PC-3 (cell line): ENCODE measurements at places on chromosomes 7 and 10. TPM values are rescaled to one million over a fixed set of nuclear protein-coding genes. Genes with fewer than 3 reads are reported as not detected.

The ZNF398 gene
- 8.2 and 9.1 TPM in 2 replicates for total RNA-seq

The CPA2 gene
- not detected in 2 replicates for total RNA-seq

The HIF1AN gene
- 4.5 TPM in 2 replicates for total RNA-seq

The CLCN1 gene
- total RNA-seq, result 0.55 and 0.69 TPM in 2 replicates

The PTPRN2 gene
- 3.2 and 3.6 TPM in 2 replicates for total RNA-seq

The C10orf67 gene
- total RNA-seq, result 0.15 and 0.29 TPM in 2 replicates

The GATAD1 gene
- 15.8 and 20.0 TPM in 2 replicates for total RNA-seq

The GFRA1 gene
- not detected in 2 replicates for total RNA-seq

The TUBAL3 gene
- total RNA-seq, result not detected in 2 replicates

The NPC1L1 gene
- 0.04 TPM in 1 of 2 replicates, not detected in the other for total RNA-seq

The PRKCQ gene
- total RNA-seq, result not detected in 2 replicates

The OPN4 gene
- total RNA-seq, result not detected in 2 replicates

The BMPER gene
- 0.06 and 0.11 TPM in 2 replicates for total RNA-seq

The ABCC2 gene
- 0.35 and 2.4 TPM in 2 replicates for total RNA-seq

The PHYHIPL gene
- not detected in 2 replicates for total RNA-seq

The LIPF gene
- not detected in 2 replicates for total RNA-seq

The TRPV5 gene
- total RNA-seq, result not detected in 2 replicates

The PALD1 gene
- total RNA-seq, result 0.46 and 0.80 TPM in 2 replicates

The PTF1A gene
- total RNA-seq, result not detected in 2 replicates

The OR2A5 gene
- not detected in 2 replicates for total RNA-seq

The TMEM270 gene
- 3.8 TPM in 1 of 2 replicates, not detected in the other for total RNA-seq

The HPS6 gene
- 24.0 and 26.8 TPM in 2 replicates for total RNA-seq

The ATG9B gene
- total RNA-seq, result 1.2 and 1.3 TPM in 2 replicates

The SP4 gene
- total RNA-seq, result 2.5 and 3.1 TPM in 2 replicates

The PIP gene
- not detected in 2 replicates for total RNA-seq

The DDX50 gene
- 40.4 and 41.4 TPM in 2 replicates for total RNA-seq

The CUL2 gene
- 119 and 129 TPM in 2 replicates for total RNA-seq

The CPED1 gene
- total RNA-seq, result 1.8 and 2.2 TPM in 2 replicates

The TRIM73 gene
- total RNA-seq, result 5.2 and 6.4 TPM in 2 replicates

The STRIP2 gene
- total RNA-seq, result 7.5 and 8.0 TPM in 2 replicates

The PPP1R17 gene
- not detected in 2 replicates for total RNA-seq

The ANK3 gene
- total RNA-seq, result 29.5 and 33.6 TPM in 2 replicates

The OSBPL3 gene
- total RNA-seq, result 10.5 and 11.6 TPM in 2 replicates
